ENCODE measurements at places on chromosomes 6 and 20.

- no peak for DNase-seq
Observed at GRCh38 chr6:35876902-35877301, 44.0 kb downstream of the SRPK1 start.

- no peak for DNase-seq
Observed at GRCh38 chr20:49381558-49382493, 100.6 kb downstream of the KCNB1 start.

DNA sequence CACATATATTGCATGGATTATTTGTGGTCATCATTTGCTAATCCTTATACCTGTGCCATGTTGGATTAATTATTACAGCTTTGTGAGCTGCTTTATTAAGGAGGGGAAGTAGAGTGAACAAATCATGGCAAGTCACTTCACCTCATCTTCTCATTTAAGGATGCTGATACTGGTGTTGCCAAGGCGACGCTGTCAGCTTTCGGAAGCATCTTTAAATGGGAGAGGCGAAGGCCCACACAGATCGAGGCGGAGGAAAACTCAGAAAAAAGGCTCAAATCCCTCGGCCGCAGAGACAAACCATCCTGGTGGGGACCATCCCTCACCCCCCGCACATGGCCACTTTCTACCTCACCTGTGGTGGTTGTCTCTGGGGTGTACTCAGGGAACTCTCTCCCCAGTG lies 34.8 kb downstream of the FAM110A start:
- DNase-seq = no peak

- no peak for DNase-seq
Observed at GRCh38 chr20:33981964-33982363, 11.7 kb upstream of the RALY start.

- DNase-seq = no peak
Observed at GRCh38 chr6:3965071-3965718, 113.7 kb downstream of the FAM217A start.

GRCh38 chr6:167757249-167757648 lies 69.5 kb upstream of the AFDN start:
- no peak for DNase-seq

GRCh38 chr6:46217671-46218131 lies 46.9 kb upstream of the ENPP5 start:
- DNase-seq = no peak

DNA sequence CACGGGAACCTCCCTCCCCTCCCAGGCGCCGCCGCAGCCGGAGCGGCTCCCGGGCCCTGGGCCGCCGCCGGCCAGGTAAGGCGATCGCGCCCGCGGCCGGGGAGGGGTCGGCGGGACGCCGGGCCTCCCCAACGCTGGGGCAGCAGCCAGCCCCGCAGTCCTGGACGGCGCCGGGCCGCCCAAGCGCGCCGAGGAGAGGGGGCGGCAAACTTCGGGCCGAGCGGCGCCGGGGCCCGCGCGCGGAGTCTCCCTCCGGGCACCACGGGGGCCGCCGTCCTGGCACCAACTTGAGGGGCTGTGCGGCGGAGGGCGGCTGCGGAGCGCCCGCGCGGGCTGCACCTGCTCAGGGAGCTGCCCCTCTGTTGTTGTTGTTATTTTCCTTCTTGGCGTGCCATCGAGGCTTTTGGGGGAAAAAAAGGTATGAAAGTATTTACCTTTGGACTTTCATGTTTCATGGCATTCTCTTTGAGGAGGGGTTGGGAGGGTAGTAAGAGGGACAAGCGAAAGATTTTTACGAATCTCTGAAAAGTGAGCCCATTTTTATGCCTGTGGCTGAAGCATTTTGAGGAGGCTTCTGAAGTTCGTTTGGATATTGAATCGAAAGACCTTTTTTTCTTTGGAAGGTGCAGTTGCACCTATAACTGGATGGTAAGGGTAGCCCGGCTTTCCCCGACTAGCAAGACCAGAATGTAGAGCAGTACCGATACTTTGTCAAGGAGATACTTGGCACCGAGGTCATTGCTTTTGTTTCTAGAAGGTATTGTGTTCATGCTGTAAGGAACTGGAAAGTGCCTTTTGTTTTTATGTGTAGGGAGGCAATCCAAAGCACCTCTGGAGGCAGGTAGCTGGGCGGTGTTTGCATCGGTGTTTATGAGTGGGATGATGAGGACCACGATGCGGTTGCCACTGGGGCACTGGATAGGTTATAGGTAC lies at the start of gene RNF182:
RNF182 (plus strand) TSS at position 4 of the 933 bp plus-strand sequence. CDS start 52,168 bp downstream, outside the sequence.
- DNase-seq = peak; percentile 34

DNA sequence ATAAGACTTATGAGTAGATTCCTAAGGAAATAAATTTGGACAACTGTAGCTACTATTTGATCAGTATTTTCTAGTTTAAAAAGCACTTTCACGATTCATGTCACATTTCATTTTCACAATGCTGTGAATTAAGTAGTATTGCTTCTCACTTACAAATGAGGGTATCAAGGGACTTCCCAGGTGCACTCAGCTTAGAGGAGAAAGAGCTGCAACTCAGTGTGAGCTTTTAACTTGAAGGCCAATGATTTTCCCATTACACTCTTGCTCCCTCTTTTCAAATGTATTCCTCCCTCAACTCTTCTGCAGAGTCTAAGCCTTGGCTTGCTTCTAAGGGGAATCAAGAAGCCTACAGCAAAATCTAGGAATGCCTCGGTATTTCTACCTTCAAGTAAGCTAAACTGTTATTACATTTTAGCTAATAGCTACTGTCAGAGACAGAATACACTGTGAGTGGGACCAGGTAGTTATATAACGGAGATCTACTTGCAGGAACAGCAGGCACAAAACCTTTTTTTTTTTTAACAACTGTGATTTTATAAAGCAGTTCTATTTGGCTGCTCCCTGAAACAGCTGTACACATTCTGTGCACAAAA lies 339.0 kb downstream of the SYNE1 start:
- no peak for DNase-seq

GRCh38 chr6:15408758-15409157 lies 162.9 kb downstream of the JARID2 start:
- no peak for DNase-seq

GRCh38 chr20:62770111-62770910 lies 26.0 kb upstream of the MRGBP start:
- no peak for DNase-seq

GRCh38 chr6:137867685-137868509 lies 838 bp downstream of the TNFAIP3 start:
- no peak for DNase-seq

GRCh38 chr6:33418690-33419291 lies 884 bp upstream of the CUTA start:
- DNase-seq = no peak

GRCh38 chr6:45892696-45893245 lies 122.9 kb downstream of the CLIC5 start:
- no peak for DNase-seq

DNA sequence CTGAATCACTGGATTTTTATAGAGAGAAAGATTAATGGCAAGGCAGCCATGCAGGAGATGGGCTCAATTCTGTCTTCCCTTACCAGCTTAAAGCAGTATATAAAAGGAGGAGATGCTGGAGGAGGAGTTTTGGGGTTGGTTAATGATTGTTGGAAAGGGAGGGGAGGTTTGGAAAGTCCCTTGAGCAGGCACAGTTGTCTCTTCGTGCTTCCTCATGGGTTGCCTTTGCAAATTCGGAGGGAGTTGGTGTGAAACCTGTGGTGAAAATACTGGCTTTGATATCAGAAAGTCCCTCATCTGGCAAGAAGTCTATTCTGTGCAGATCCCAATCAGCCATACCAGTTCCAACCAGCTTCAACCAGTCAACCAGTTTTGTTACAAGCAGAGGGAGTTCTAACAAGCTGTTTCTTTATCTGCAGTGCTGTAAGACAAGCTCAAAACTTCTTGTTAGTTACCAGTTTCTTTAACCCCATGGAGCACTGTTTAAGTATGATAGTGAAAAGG lies 107.0 kb downstream of the HIVEP1 start:
- no peak for DNase-seq

GRCh38 chr6:41707565-41708200 lies 27.7 kb downstream of the TFEB start:
- DNase-seq = no peak

DNA sequence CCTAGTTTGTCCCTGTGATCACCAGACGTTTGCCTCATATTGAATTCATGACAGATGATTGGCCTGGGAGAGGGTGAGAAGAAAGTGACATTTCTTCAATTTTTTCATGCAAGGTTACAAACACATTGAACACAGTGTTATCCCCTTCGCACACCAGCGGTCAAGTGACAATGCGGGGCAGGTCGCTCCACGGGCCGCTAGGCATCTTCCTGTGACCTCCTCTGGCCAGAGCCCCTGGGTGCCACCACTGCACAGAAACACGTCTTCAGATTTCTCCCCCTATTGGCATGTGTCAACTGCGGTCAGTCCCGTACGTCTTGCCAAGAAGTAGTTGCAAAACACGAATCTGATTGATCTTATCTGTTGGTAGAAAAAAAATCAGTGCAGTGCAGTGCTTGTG lies 97.1 kb downstream of the PXDC1 start:
- no peak for DNase-seq

DNA sequence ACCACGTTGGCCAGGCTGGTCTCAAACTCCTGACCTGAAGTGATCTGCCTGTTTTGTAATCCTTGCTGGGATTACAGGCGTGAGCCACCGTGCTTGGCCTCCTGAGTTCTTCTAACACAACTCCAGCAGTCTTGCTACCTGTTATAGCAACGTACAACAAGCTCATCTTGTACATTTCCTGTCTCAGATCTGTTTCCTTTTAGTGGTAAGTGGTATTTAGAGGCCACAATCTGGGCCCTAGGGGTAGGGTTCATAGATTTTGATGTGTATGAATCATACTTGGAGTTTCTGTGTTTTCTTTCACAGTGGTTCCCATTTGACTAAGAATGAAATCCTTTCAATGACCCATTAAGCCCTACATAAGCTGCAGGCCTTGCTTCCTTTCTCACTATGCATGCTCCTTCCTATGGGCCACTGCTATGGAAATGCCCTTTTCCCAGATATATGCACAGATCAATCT lies 27.1 kb upstream of the SYNCRIP start:
- peak; percentile 8 for DNase-seq

- DNase-seq = no peak
Observed at GRCh38 chr6:137915790-137916189, 48.7 kb downstream of the TNFAIP3 start.

- no peak for DNase-seq
Observed at GRCh38 chr6:8013763-8014162, 50.4 kb downstream of the BLOC1S5 start.

DNA sequence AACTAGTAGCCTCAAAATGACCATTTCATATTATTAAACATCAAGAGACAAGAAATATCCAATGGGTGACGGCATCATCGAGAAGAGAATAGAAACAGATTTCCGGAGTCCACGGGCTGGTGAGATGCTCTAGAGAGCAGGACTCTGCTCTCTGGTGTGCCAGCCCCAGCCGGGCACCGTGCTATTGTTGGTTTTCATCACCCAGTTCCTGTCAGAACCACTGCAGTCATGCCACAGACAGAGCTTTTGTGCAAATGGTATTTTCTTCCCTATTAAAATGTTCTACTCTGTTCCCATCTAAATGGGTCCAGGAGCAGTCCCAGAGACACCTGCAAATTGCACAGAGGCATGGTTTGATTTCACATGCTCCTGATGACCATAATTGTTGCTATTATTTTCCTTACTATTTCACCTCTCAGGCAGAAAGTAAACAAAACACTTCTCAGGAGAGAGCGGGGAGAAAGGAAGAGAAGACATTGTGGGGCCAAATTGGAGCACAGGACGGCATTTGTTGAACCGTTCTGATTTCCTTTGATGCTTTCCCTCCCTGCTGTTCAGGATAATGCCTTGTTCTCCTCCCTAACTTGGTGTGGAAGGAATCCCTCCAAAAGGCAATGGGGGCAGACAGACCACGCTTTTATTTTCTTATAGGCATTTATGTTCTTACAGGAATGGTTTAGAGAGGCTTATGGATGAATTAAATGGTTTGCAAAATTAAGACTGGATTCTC lies 11.4 kb upstream of the RAMACL start:
- DNase-seq = no peak

DNA sequence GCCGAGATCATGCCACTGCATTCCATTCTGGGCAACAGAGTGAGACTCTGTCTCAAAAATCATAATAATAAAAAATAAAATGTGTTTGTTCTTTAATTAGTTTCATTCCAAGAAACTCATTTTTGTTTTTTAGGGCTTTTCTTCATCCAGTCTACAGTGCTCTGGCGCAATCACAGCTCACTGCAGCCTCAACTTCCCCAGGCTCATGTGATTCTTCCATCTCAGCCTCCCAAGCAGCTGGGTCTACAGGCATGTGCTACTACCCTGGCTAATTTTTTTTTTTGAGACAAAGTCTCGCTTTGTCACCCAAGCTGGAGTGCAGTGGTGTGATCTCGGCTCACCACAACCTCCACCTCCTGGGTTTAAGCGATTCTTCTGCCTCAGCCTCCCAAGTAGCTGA lies 143.6 kb upstream of the JARID2 start:
- no peak for DNase-seq

- DNase-seq = no peak
Observed at GRCh38 chr6:134009876-134010275, 42.5 kb downstream of the SLC2A12 start.

DNA sequence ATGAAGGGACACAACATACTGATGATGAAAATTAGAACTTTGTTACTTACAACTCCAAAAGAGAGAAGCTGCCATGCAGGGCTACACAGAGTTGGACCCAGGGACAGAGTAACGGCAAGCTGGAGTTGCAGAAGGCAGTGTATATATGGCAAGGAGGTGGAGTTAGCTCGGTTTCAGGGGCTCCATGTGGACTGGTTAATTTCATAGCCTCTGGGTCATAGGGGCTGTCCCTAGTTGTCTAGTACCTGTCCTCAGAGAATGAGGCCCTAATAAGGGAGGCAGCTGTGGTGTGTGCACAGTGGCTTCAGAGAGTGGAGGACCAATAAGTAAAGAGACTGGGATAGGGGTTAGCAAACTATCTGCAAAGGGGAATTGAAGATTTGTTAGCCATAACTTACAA lies 7.9 kb upstream of the ZSCAN12 start:
- no peak for DNase-seq

DNA sequence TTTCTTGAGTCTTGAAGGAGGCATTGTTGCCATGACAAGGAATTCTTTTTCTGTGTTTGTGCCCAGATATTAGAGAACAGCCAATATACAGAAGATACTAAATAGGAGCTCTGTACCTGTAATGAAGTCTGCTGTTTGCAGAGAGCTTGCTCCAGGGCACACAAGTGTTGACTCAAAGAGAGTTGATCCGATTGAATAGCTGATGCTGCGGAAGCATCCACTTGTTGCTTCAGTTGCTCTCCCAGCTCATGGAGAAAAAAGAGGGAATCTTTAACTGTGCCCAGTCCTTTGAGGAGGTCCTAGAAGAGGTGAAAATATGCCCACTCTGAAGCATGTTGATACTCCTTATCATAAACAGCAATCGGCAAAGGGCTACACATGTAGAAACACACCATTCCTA lies 411.4 kb downstream of the ESR1 start:
- DNase-seq = no peak

All from stimulated activated CD4-positive, alpha-beta T cell treated with anti-CD3 and anti-CD28 coated beads, Interleukin-4, amount 100 ng/mL, for 48 hours (primary cell).